Fibroblast of skin of scalp (primary cell): ENCODE measurements at places on chromosomes 4 and X.
A peak's percentile ranks its signal among the peaks of the same experiment; 100 is the strongest.

- no peak for DNase-seq
Measured at GRCh38 chr4:104417357-104417882, 77.3 kb downstream of the CXXC4 start.

- no peak for DNase-seq
Measured at GRCh38 chrX:20971250-20971649, 403.0 kb upstream of the CNKSR2 start.

GRCh38 chr4:116585246-116585645 is 500.1 kb downstream of the TRAM1L1 start:
- peak; percentile 18 for DNase-seq

GRCh38 chr4:38289553-38289952 is 329.4 kb downstream of the PTTG2 start:
- no peak for DNase-seq
